Muscle of leg (tissue), 16 donors: ENCODE measurements at places on chromosomes 7 and 10. TPM values are rescaled to one million over a fixed set of nuclear protein-coding genes. Genes with fewer than 3 reads are reported as not detected.

DNA sequence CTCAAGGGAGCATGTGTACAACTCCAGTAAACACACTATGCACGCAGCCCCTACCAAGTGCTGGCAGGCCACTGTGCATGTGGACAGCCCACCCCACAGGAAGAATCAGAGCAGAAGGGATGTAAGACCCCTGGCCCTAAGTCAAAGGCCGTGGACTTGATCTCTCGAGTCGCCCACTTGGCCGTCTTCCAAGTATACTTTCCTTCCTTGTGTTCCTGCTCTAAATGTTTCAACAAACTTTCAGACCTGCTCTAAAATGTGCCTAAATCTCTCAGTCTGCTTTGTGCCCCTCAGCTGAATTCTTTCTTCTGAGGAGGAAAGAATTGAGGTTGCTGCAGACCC is 21.1 kb upstream of the NOM1 start:
- H3K36me3 ChIP-seq, result no peaks in the 10 kb centered on the region
- H3K27me3 ChIP-seq, result peaks cover 9% of the 10 kb centered on the region
- no peaks in the 10 kb centered on the region for H3K4me1 ChIP-seq

GRCh38 chr7:99374111-99375064 is at the start of gene ARPC1B:
Gene ARPC1B, plus strand, starts transcription at chr7:99374730. Its CDS starts 10,985 bp downstream, at chr7:99385715.
- peaks cover 18% of the 10 kb centered on the region for H3K4me1 ChIP-seq
- peak within 1 kb of the TSS; percentile 60 for H3K4me3 ChIP-seq
- DNase-seq, result peak; percentile 85
- H3K27me3 ChIP-seq, result no peaks in the 10 kb centered on the region

DNA sequence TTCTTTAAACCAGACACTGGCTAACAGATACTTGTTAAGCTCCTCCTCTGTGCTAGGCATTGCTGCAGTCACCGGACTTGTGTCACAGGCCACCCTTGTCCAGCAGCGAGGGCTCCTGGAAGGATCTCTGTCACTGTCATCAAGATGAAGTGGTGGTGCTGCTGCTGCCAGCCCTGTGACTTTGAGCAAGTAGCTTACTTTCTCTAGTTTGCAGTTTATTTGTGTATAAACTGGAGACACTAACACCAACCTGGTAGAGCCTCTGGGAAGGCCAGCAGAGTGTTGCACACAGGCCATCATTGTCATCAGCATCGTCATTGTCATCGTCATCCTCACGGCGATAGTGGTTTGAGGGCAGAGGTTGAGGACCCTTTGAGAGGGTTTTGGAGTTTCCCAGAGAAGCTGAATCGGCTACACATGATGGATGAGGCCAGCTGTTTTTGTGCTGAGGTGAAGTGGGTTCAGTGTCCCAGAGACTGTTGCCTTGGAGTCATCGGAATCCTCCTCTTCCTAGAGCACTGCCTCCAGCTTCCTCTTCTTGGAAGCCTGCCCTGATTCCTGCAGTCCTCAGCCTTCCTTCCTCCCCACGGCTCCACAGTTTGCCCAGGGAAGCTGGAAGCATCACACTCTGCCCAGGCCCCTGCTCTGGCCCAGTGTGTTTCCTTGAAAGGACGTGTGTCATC is 128.4 kb downstream of the GRK5 start:
- H3K27ac ChIP-seq, result no peak overlapping the region
- H3K36me3 ChIP-seq, result peaks cover 3% of the 10 kb centered on the region
- peak; percentile 46 for DNase-seq
- H3K4me3 ChIP-seq, result no peak overlapping the region
- peaks cover 26% of the 10 kb centered on the region for H3K4me1 ChIP-seq

- H3K36me3 ChIP-seq, result no peaks in the 10 kb centered on the region
- no peaks in the 10 kb centered on the region for H3K27me3 ChIP-seq
- H3K27ac ChIP-seq, result no peak overlapping the region
- H3K4me3 ChIP-seq, result no peak overlapping the region
- peak; percentile 97 for DNase-seq
- H3K4me1 ChIP-seq, result no peaks in the 10 kb centered on the region
These were observed 588.6 kb downstream of the DNAJB9 start for GRCh38 chr7:109158246-109158645.

- H3K4me3 ChIP-seq, result no peak overlapping the region
- no peak for DNase-seq
- no peaks in the 10 kb centered on the region for H3K4me1 ChIP-seq
- H3K27ac ChIP-seq, result no peak overlapping the region
- no peaks in the 10 kb centered on the region for H3K27me3 ChIP-seq
These were observed 233.6 kb upstream of the SEMA3E start for GRCh38 chr7:83882551-83882950.

GRCh38 chr7:117183729-117184128 is 139.1 kb downstream of the WNT2 start:
- H3K27ac ChIP-seq, result no peak overlapping the region
- no peaks in the 10 kb centered on the region for H3K4me1 ChIP-seq
- H3K27me3 ChIP-seq, result no peaks in the 10 kb centered on the region
- no peak for DNase-seq
- H3K36me3 ChIP-seq, result no peaks in the 10 kb centered on the region

- DNase-seq, result peak; percentile 39
- H3K4me3 ChIP-seq, result no peak overlapping the region
- peaks cover 34% of the 10 kb centered on the region for H3K4me1 ChIP-seq
- H3K27me3 ChIP-seq, result no peaks in the 10 kb centered on the region
These were observed 12.4 kb upstream of the CAMK2G start for GRCh38 chr10:73886661-73887293.

DNA sequence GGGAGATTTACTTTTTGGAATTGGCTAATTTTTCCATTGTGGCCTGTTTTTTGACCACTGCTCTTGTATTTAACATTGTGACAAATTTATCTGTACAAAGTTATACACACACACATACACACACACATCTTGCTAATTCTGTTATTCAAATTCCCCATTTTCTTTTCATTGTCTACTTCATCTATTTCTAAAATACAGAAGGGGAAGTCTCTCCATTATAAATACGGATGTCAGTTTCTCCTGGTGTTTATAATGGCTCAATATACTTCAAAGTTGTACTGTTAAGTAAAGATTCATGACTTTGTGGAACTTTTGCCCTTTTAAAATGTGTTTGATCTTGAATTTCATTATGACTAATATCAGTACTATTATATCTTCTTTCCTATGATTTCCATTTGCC is 81.0 kb downstream of the CNOT4 start:
- no peak for DNase-seq
- no peak overlapping the region for H3K4me3 ChIP-seq
- H3K36me3 ChIP-seq, result peaks cover under 1% of the 10 kb centered on the region
- no peaks in the 10 kb centered on the region for H3K4me1 ChIP-seq

DNA sequence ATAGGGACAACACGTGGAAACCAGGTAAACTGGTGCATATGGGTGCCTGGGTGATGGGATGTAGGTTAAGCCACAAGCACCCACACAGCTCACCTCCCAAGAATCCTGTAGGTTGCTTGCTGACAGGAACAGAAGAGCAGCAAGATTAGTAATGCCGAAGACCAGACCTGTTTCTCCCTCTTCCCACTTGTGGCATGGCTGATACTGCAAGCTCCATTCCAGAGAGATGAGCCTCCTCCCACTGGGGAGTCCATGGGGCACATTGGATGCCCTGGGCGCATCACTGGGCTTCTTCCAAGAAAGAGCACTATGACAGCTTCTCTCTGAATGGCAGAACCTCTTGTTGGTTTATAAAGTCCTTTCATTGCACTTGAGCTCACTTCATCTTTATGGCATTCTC is 44.4 kb upstream of the LOXL4 start:
- DNase-seq, result no peak
- peaks cover 10% of the 10 kb centered on the region for H3K4me1 ChIP-seq
- H3K27ac ChIP-seq, result no peak overlapping the region
- H3K27me3 ChIP-seq, result peaks cover 16% of the 10 kb centered on the region

DNA sequence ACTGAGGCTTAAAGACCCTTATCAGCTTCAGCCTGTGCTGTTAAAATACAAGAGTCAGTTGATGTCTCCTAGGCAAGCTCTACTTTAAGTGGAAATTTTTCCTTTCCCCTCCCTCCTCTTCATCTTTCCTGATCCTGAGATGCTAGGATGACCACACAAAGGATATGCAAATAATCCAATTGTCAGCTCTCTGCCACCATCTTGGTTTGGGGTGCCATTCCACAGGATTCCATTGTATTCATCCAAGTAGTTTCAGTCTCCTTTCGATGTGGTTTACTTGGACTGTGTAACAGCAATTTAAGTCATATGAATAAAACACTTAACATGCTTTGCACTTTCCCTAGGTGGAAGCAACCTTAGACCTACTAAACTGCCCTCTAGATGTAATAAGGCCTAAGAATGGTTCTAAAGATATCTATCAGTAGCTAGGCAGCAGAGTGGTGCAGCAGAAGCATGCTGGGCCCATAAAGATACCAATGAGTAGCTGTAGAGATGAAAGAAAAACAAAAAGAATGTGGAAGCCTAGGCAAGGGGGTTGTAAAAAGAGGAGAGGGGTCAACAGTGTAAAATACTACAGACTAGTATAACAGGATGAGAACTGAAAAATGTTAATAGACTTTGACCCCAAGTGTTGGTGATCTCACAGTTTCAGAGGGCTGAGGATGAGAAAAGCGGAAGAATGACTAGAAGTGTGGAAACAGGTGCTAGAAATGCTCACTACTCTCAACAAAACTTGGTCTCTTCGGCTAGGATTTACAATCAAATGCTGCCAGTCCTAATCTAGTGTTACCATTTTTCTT is 2.4 kb upstream of the CFAP69 start:
- DNase-seq, result no peak
- no peak overlapping the region for H3K4me3 ChIP-seq
- no peak overlapping the region for H3K27ac ChIP-seq

- H3K4me3 ChIP-seq, result peak overlapping the region; percentile 31
- H3K27me3 ChIP-seq, result no peaks in the 10 kb centered on the region
- H3K27ac ChIP-seq, result peak overlapping the region; percentile 17
- H3K4me1 ChIP-seq, result no peaks in the 10 kb centered on the region
- no peak for DNase-seq
These were observed 2.5 kb downstream of the ACSL5 start for GRCh38 chr10:112376396-112376790.

DNA sequence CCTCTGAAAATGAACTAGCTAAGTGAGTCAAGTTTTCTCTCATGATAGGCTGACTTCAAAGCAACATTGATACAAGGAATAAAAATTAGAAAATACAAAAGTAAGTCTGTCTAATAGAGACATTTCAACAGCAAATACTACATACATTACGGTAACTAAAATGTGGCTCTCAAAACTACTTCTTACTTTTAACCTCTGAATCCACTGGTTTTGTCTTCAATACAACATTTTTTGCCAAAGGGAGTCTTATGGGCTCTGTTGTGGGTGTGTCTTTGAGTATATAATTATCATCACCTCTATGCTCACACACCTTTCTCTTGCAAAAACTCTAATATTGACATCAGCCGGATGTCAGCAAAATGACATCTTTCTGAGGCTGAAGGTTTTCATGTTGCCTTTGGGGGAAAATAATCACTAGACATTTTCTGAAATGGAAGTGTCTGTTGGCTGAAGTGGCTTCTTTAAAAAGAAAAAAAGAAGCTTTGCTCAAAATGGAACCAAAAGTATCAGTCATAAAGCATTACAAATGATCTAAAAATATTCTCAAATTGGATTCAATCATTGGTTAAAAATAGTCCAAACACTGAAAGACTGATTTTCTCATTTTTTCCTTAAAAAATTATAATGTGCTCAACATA is 41.8 kb upstream of the FAM133B start:
- H3K4me3 ChIP-seq, result no peak overlapping the region
- no peak for DNase-seq
- H3K27ac ChIP-seq, result peak overlapping the region; percentile 33
- H3K27me3 ChIP-seq, result no peaks in the 10 kb centered on the region
- peaks cover 5% of the 10 kb centered on the region for H3K4me1 ChIP-seq
- H3K36me3 ChIP-seq, result peaks cover 3% of the 10 kb centered on the region

DNA sequence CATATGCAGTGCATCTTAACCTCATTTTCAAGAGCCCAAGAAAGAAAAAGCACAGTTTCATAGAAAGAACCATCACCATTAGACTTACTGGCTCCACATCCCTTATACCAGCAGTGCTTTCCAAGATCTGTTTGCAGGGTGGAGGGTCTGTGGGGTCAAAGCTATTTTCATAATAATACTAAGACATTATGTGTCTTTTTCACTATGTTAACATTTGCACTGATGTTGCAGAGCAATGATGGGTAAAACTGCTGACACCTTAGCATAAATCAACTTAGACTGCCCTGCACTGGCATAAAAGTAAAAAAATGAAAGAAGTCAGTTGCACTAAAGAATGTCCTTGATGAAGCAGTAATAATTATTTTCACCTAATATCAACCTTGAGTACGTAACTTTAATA is 166.2 kb downstream of the SKAP2 start:
- H3K27me3 ChIP-seq, result no peaks in the 10 kb centered on the region
- no peaks in the 10 kb centered on the region for H3K36me3 ChIP-seq
- no peaks in the 10 kb centered on the region for H3K4me1 ChIP-seq
- DNase-seq, result no peak
- no peak overlapping the region for H3K4me3 ChIP-seq

DNA sequence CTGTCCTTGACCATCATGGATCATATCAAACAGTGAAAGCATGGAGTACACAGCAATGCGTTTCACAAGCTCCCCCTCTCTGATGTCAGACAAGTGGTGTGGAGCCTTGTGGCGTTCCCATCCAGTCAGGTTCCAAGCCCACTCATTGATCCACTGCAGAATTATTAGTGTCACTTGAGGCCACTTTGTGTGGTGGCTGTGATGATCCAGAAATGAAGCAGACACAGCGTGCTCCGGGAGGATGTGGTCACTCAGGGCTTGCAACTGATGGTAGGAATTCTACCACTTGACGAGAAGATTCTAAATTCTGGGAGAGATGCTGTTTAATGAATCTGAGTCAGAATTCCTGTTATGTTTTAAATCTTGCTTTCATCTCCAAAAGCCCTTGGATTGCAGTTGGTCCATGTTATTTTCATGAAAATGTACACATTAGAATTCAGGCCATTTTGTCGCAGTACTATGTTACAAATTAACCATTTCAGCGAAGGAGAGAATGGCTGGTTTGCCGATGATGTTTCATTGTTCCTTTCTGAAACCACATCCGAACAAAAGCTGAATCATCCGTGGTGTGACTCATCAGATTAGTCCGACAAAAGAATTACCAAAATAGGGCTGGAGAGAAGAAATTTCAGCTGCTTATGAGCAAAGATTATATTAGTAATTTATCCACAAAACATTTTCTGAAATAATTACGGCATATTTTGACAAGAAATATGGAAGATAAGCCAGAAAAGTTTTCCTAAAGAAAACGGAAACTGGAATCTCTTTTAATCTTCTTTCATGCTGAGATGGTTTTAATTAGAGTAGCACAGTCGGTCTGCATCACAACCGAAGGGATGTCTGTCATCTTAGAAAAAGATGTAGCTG is 48.1 kb downstream of the INSYN2A start:
- DNase-seq, result no peak
- peaks cover 16% of the 10 kb centered on the region for H3K4me1 ChIP-seq
- H3K36me3 ChIP-seq, result peaks cover 8% of the 10 kb centered on the region
- no peak overlapping the region for H3K27ac ChIP-seq
- H3K27me3 ChIP-seq, result no peaks in the 10 kb centered on the region

DNA sequence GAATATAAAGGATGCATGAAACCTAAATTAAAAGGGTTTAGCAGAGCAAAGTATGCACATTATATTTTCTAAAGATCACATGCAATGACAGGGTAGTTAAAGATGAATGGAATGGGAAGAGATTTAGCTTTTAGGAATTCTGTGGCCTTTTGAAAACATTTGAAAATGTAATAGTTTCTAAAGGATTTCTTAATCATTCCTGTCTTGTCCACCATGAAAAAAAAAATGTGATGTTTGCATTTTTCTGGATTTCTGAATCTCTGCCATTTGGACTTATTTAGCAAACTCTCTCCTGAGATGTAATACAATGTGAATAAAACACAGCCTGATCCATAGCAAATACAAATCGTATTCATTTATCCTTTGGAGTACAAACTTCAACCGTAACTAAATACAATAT is 126.6 kb upstream of the RAB11FIP2 start:
- H3K36me3 ChIP-seq, result no peaks in the 10 kb centered on the region
- H3K4me1 ChIP-seq, result no peaks in the 10 kb centered on the region

Gene KDM7A
- total RNA-seq, result 7.4 TPM

Gene EN2
- total RNA-seq, result 0.09 TPM

Gene C10orf62
- total RNA-seq, result not detected

Gene PDZD7
- total RNA-seq, result 1.2 TPM

Gene FAM180A
- 0.62 TPM for total RNA-seq
